GM12864 (cell line): ENCODE measurements at places on chromosomes 6 and 20.

GRCh38 chr6:169984181-169985120 is 233.0 kb downstream of the ERMARD start:
- no peak for DNase-seq

DNA sequence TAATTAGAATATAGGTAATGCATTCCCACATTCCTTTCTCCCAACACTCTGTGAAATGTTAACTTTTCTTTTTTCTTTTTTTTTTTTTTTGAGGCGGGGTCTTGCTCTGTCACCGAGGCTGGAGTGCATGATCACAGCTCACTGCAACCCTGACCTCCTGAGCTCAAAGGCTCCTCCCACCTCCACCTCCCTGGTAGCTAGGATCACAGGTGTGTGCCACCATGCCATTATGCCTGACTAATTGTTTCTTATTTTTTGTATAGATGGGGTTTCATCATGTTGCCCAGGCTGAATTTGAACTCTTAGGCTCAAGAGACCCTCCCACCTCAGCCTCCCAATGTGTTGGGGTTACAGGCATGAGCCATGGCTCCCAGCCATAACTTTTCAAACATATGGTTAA is 135.7 kb upstream of the SHLD1 start:
- no peak for DNase-seq

DNA sequence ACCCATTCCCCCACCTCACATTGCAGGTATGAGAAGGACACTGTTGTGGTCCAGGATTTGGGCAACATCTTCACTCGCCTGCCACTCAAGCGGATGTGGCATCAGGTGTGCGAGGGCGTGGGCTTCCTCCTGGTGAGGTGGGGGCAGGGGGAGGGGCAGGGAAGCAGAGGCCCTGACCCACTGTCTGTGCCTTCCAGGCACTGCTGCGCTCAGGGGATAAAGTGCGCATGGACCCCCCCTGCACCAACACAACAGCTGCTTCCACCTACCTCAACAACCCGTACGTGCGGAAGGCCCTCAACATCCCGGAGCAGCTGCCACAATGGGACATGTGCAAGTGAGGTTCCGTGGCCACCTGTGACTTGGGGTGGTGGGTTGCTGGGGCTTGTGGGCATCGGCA is 3.7 kb downstream of the CTSA start:
- no peak for DNase-seq

DNA sequence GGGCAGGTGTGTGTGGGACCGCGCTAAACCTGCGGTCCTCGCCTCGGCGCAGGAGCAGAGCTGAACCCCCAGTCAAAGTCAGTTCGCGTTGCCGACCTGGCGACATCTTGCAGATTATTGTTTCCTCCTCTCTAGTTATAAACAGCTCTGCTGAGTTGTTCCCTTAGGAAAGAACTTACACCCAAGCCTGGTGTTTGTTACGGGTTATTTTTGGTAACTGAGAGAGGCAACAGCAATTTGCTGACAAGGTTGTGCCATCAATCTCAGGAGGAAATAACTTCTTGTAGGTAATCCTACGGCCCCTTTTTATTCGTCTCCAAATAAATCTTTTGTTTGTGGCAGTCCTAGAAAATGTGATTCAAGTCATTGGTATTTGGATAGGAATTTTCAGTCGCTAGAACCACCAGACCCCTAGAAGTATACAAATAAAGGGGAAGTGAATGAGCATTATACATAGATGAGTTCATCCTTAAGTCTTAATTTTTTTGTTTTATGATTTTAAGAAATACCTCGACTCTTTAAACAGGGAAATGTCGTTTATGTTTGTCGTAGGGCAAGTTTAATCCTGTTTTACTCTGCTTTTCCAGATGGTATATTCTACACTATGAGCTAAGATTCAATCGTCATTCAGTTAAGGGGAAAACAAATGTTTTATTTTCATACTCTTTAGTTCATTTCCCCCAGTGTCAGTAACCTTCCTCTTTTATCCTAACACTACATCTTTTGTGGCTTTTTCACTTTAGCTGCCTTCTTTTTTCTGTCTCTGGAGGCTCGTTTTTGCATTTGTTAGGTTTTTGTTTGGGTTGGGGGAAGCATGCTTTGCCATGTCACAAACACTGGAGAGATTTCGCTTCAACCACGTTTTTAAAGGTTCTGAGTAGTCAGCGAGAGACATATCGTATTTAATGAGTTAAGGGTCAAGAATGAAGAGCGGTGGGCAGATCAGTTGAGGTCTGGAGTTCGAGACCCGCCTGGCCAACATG is 1.2 kb downstream of the PM20D2 start:
- no peak for DNase-seq

DNA sequence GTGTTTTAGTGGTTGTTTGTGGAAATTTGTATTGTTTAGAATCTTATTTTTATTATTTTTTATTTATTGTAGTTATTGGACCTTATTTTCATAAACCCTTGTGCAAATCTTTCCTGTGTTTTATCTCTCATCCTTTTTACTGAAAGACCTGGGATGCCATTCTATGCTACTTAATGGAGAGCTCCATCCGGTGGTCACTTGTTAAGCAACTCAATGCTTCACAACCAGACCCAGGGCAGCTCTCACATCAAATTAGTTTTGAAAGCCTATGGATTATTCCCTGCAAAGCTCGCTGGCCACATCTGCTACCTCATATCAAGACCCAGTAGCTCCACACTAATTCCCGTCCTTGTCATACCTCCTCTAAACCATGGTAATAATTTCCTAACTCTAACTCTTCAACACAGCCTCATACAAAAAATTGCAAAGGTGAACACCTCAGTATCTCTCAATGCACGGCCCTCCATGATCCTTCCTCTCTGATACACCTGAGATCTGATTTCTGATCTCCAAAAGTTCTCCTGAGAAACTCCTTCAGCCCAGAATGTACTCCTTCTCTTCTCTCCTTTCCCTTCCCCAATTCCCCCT is 296.6 kb upstream of the MANEA start:
- DNase-seq, result no peak

DNA sequence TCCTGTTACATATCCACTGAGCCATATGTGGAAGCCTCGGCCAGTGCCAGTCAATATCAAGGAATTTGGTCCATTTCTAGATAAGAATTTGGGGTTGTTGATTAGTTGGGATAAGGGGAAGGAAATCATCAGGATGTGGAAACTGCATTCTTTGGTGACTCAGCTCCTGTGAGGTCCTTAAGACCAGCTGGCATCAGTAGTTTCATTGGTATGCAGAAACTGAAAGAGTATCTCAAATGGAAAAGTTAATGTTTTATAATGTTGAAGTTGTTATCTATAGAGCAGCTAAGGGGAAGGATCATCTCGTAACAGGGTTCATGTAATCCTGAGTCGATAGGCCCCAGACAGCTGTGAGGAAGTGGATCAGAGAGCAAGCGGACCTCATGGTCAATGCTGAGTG is 87.9 kb upstream of the PRND start:
- no peak for DNase-seq

GRCh38 chr20:704726-705125 is 29.1 kb upstream of the SCRT2 start:
- no peak for DNase-seq

DNA sequence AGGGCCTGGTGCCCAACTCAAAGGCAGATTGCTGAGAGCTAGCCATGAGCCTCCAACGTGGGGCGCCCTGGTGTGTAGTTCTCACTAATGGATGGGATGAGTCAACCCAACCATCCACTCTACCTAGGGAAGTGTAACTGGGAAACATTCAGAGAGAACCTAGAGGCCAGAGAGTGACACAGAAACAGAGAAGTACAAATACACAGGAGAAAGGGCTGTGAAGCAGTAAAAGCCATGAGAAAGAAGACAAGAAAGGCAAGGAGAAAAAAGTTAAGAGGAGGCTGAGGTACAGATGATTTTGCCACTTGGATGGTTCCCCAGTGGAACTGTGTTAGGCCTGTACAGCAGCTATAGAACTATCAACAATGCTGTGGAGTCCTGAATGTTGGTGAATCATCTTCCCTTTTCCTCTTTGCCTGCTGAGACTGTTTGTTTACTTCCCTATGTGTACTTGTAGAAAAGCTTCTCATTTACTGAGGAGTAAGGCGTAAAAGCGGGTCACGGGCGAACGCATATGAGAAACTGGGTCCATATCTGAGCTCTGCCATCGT is 39.0 kb downstream of the MAN1A1 start:
- DNase-seq, result no peak

DNA sequence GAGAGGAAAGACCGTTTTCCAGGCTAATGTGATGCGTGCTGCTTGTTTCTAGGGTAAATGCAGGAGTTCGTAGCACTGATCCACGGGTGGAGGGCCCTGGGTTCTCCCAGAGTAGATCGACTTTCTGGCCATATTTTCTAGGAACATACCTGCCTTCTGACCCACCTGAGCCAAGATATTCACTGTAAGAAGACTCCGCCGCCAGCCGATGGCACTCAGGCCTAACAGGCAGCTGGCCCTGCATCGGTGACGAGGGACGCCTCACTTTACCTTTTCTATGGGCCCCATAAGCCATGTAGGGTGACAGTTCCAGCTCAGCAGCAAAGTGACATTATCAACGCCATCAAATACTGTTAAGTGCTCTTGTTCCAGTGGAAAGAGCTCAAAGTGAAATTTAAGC is 30.2 kb upstream of the FRMD1 start:
- DNase-seq, result no peak

DNA sequence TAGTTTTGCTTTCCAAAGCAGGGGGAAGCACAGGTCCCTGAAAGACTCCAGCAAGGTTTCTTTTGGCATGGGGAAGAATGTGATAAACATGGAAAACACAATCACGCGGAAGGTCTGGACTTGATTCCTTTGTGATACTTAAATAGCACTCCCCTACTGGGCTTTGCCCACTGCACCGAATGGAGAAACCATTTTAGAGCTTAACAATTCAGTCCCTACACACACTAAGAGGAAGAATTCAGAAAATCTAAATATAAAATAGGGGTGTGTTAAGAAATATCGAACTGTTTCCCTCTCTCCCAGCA is 71.4 kb upstream of the NHSL1 start:
- DNase-seq, result no peak

GRCh38 chr20:20505554-20505953 is 137.7 kb downstream of the INSM1 start:
- no peak for DNase-seq

DNA sequence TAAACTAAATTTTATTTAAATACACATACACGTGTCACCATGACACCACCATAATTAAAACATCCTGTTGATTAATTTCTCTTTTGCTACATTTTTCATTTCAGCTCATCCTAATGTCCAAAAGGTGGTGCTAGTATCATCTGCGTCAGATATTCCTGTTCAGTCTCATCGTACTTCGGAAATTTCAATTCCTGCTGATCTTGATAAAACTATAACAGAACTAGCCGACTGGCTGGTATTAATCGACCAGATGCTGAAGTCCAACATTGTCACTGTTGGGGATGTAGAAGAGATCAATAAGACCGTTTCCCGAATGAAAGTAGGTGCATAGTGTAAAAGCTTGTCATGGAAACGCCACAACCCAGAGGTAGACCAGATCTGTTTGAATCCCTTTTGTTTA is 263.4 kb downstream of the UTRN start:
- no peak for DNase-seq

DNA sequence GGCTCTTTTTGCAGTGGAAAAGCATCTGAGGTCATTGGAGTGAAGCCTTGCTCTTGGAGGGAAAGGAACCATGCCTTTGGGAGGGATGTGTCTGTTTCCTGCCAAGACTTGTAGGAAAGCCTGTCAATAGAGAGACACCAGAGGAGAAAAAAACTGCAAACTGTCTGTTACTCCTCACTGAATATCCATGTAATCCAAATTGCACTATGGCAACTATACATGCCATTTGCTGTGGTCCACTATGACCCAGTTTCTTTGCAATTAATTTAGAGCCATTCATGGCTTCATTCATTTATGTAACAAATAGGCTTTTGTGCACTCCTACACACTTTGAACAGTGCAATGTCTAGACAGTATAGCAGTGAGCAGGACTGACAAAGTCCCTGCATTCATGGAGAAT is 296.5 kb downstream of the SLC35F1 start:
- DNase-seq, result no peak

- DNase-seq, result no peak
Observed at GRCh38 chr6:149049230-149049629, 268.3 kb upstream of the TAB2 start.

DNA sequence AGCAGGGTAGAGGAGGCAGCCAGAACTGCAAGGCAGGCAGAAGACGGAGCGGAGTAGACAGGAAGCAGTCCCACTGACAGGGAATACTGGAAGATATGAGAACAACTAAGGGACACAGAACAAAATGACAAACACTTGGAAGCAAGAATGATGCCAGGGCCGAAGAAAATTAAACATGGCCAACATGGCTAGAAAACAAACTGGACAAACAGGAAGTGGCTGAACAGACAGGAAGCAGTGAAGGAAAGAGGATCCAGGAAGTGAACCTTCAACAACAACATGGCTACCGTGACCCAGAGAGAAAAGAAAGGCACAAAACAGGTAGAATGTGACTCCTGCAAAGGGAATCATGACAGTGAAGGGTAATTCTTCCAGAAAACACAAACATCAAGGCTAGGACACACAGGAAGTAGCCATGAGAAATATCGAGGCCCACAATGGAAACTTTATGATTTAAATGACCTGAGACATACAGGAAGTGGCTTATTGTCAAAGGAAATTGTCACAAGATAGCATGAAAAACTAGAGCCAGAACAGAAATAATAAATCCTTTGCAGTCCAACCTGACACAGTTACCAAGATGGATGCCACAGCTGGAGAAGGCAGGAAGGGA is 9.1 kb downstream of the COL11A2 start:
- no peak for DNase-seq

DNA sequence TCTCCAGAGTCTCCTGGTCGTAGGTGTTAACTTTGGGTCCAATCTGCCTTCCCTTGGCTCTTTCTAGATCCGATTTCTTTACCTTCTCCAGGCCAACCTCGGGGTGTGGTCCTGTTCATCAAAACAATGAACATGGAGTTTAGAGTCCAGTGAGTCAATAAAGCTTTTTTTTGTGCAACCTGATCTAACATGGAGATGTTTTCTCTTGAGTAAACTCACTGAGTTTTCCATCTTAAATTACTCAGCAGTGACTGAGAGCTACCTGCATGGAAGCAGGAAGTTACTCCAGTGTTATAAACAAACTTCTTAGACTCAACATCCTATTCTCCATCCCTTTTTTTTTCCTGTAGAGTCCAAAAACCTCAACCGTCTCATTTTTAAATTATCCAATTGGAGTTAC is 14.9 kb upstream of the SLC22A1 start:
- no peak for DNase-seq

- DNase-seq, result no peak
Observed at GRCh38 chr20:62122654-62123449, 577 bp downstream of the LSM14B start.

GRCh38 chr20:2756056-2756611 is 44.3 kb downstream of the CPXM1 start:
- no peak for DNase-seq
